ENCODE measurements at places on chromosomes 1 and 21.

- no peak for DNase-seq
These were observed 22.8 kb downstream of the C2CD2 start for GRCh38 chr21:41931041-41931451.

DNA sequence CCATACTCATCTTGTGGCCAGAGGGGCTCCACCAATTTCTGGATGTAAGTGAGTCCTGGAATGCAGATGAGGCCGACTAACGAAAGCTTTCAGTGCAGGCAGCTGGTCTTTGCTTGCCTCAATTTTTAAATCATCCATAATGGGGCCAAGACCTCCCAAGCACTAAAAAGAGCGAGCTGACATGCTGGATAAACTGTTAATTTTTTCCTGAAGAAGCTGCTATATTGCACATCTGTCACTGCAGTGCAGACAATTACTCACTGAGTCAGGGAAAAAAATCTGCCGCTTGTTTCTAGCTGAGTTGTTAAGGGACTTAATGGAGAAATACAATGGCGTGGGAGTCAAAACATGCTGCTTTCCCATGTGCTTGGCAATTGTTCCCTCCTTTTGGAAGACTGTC lies 205.5 kb downstream of the GPATCH2 start:
- no peak for DNase-seq

DNA sequence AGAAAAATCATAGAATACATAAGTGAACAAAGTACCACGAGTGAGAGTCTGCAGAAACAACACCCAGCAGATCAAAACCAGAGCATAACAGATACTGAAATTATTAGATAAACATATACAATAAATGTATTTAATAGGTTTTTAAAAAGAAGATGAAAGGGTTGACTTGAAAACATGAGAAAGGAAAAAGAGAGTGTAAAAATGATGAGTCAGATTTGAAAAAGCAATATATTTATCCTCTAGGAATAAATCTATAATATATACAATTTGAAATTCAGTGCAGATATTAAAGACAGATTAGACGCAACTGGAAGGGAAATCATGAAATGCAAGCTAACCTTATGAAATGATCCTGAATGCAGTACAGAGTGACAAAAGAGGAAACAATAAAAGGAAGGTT lies 170.2 kb upstream of the RUNX1 start:
- no peak for DNase-seq

- DNase-seq = no peak
These were observed 117.8 kb upstream of the SLC25A33 start for GRCh38 chr1:9421533-9421873.

DNA sequence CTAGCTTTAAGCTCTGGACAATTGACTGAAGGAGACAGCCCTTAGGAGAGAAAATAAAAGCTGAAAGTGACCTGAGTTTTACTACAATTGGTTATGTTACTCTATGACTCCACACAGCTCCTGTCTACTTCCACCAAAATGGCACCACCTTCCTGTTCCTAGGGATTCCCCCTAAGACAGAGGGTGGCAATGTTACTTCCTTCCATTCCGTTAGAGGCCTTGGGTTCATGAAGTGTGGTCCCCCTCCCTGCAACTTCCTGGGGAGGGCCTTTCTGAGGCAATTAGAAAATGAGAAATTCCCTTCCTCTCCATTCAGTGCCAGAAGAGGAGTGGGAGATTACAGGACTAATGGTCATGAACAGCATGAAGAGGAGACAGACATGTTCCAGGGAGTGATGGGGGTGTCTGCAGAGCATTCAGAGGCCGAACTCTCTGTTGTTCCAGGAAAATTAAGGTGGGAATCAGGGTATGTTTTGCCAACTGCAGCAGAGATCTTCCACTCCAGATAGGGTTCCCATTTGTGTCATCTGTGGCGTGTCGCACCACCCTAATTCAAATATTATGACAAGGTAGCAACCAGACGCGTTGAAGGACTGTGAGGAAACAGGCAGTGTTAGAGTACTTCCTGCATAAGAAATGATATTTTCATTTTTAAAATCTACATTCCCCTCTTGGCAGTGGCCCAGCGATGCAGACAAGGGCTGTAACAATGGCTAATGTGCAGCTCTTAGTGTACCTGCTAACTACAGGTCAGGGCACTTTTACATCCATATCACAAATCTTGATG lies 53.1 kb upstream of the TRIM67 start:
- no peak for DNase-seq

DNA sequence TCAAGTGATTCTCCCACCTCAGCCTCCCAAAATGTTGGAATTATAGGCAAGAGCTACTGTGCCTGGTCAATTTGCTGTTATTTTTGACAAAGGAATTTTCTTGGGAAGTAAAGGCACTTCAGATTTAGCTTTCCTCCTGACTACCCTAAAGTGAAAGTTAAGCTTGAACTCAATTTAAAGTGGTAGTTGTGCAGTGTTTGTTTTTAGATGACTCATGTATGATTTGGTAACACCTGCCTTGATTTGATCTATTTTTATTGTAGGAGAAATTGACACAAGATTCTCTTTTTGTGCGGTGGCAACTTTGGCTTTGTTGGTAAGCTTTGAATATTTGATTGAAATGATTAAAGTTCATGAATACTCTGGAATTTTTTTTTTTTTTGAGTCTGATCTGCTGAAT lies 5.0 kb downstream of the RABGGTB start:
- DNase-seq = no peak

- no peak for DNase-seq
These were observed 8.7 kb upstream of the UTP25 start for GRCh38 chr1:209819058-209819457.

DNA sequence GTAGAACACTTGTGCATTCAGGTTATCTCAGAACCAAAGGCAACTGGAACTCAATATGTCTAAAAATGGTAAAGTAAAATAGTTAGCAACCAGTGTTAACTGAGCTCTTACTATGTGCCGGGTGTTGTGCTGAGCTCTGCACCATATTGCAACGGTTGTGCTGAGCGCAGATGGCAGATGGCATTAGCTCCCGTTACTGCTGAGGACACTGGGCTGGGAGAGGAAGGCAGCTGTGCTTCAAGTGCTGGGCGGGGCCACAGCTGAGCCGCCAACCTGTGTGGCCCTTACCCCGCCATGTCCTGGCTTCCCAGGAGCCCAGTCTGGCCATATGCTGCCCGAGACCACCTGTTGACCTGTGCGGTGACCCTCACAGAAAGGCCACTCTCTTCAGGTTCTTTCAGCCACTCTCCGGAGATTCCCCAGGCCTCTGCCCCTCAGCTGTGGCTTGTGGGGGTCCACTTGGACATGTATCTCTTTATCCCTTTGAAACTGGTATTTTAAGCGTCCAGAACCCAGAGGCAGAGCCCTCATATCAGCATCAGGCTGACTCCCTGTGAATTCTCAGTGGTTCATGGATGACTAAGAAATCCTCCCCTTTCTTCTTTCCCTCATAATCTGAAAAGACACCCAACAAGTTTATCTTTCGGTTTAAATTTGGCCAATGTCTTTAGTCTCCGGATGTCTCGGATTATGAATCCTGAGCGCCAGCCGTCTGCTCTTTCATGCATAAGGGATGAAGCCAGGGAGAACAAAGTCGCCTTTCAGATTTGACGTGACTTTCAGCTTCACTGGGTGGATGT lies 26.4 kb downstream of the LDLRAP1 start:
- DNase-seq = no peak

- no peak for DNase-seq
These were observed 167.4 kb upstream of the NFIA start for GRCh38 chr1:60914982-60915381.

DNA sequence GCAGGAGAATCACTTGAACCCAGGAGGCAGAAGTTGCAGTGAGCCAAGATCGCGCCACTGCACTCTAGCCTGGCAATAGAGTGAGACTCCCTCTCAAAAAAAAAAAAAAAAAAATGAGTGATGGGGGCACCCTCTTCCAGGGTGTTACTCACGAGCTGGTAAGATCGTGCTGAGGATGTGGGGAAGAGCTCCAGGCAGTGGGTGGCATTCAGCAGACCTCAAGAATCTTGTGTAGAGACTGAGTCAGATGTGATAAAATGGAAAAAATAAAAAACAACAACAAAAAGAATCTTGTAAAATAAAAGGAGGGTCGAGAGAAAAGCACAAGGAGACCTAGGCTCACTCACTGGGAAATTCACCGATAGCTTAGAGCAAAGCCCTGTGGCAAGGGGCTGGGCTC lies 38.5 kb downstream of the EPHA2 start:
- no peak for DNase-seq

DNA sequence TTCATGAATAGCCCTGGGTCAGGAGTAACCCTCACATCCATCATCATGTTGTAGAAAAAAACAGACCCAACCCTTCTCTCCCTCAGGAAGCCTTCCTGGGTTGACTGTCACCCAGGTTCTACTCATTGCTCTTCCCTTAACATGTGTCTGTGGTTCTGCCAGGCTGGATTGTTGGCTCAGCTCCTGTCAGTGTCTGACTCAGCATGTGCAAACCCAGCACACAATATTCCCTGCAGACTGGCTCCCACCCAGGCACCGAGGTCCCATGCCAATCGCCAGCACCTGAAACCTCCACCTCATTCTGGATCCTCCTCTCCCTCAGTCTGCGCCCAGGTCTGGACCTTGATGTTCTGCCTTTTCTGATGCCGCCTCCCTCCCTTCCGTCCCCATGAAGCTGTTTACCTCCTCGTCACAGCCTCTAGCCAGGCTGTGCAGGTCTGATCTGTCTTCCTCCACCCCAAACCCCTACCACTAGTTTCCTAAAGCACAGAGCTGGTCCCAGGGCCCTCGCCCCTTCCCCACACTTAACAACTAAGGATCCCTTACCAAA lies 4.3 kb upstream of the S100A8 start:
- no peak for DNase-seq

DNA sequence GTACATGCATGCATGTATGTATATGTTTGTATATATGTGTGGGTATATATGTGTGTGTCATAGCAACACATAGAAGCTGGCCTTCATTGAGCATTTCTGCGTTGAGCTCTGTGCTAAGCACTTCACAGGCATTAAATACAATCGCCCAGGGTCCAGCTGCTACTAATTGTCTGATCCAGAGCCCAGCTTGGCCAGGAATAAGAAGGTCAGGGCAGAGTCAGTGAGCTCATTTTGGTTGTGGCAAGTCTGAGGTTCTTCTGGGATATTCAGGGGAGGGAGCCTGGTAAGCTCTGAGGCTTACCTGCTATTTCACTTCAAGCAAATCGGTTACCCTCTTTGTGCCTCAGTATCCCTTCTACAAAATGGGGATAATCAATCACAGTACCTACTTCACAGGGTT lies 59.6 kb downstream of the FOXO6 start:
- no peak for DNase-seq

GRCh38 chr1:200707116-200707515 lies 31.6 kb upstream of the CAMSAP2 start:
- no peak for DNase-seq

DNA sequence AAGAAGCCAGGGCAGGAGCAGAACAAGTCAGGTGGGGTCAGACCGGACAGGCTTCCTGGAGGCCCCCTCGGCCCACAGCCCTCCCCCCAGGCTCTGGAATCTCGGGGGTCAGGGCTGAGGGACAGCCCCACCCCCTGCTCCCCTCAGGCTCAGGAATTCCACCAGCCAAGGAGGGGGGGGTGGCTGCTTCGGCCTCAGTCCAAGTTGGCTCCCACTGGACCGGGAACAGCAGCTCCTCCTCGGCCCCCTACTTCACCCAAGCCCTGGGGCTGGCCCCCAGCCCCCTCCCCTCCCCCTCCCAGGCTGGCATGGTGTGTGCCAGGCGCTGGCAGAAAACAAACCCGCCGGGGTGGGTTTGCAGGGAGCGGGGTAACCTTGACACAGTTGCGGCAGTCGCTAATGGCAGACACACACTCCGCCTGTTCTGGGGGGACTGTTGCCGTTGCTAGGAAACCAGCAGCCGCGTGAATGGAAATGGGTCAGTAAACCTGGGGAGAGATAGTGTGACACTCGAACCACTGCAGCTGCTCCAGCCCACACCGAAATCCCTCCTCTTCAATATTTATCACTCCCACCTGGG lies 32.4 kb downstream of the AHDC1 start:
- DNase-seq = no peak

- DNase-seq = peak; percentile 42
These were observed 3.0 kb upstream of the MDM4 start for GRCh38 chr1:204513117-204513716.

GRCh38 chr1:50667710-50668356 lies 244.6 kb upstream of the DMRTA2 start:
- DNase-seq = no peak

DNA sequence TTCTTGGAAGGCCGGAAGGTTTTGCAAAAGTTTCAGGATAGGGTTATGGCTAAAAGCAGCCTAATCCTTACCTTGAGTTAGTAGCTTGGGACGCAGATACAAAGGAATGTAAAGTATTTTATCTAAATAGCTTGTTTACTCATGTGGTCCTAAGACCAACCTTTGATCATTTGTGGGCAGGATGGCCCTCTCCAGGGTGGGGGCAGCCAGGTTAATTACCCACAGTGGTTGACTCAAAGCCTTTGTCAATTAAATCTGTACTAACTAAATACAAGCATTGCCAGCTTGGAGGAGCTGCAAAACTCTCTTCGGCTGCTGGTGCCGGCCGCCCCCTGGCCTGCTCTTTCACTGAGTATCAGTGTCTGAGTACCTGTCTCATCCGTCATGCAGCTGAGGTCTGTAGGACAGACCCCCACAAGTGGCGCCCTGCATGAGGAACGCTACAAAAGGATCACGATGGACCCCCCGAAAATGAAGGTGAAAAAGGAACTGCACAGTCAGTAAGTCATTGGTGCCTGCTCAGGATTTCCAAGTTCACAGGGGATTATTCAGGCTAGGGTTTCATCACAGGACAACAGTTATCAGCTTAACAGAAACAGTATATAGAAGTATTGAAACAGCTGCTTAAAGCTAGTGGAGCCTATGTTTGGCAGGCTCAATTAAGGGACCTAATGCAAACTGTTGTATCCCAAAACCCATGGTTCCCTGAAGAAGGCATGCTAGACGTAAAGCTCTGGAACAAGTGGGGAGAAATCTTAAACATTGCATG lies 212.5 kb upstream of the MAP1LC3C start:
- no peak for DNase-seq

GRCh38 chr1:33758698-33759097 lies 105.2 kb upstream of the HMGB4 start:
- DNase-seq = no peak

GRCh38 chr1:23273450-23274133 lies 56.3 kb upstream of the HTR1D start:
- DNase-seq = no peak

GRCh38 chr1:242847390-242847993 lies 323.0 kb upstream of the PLD5 start:
- DNase-seq = no peak

- DNase-seq = peak; percentile 60
These were observed 12.8 kb upstream of the LMX1A start for GRCh38 chr1:165369255-165369848.

GRCh38 chr1:66231217-66231616 lies 302.7 kb upstream of the SGIP1 start:
- DNase-seq = no peak

- DNase-seq = no peak
These were observed 6.8 kb upstream of the EFCAB14 start for GRCh38 chr1:46725736-46726108.

GRCh38 chr1:221766210-221766609 lies 24.3 kb upstream of the DUSP10 start:
- no peak for DNase-seq

GRCh38 chr1:205590777-205591513 lies 40.9 kb downstream of the ELK4 start:
- no peak for DNase-seq

Measured in activated naive CD4-positive, alpha-beta T cell treated with anti-CD3 and anti-CD28 coated beads, Interleukin-2, amount 50 U/mL, for 72 hours (primary cell).